ENCODE measurements at places on chromosomes 16 and 17. TPM values are rescaled to one million over a fixed set of nuclear protein-coding genes. Genes with fewer than 3 reads are reported as not detected.

The SLC5A11 gene
- 0.17 TPM for total RNA-seq

The B4GALNT2 gene
- under 0.01 TPM for total RNA-seq

The ABCC12 gene
- not detected for total RNA-seq

The FSCN2 gene
- 0.42 TPM for total RNA-seq

The SPNS2 gene
- 84.6 TPM for total RNA-seq

The SLC5A10 gene
- not detected for total RNA-seq

Data from dermis blood vessel endothelial cell (primary cell).